ENCODE measurements at places on chromosomes 12 and 14.

DNA sequence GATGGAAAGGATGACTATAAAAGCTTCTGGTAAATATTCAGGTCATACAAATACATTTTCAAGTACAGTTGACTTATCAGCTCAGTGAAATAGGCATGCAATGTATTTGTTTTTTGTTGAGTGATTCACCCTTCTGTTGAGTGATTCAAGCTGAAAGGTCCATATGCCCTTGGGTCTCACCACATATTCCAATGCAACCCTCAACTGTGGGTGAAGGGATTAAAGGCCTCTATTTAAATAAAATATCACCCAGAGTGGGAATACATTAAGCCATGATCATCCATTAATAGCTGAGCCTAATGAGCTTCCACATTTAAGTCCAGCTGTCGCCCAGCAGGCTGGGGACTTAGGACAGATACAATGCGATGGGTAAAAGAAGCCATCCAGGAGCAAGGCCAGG is 120.2 kb downstream of the CRACR2A start:
- no peak for DNase-seq

DNA sequence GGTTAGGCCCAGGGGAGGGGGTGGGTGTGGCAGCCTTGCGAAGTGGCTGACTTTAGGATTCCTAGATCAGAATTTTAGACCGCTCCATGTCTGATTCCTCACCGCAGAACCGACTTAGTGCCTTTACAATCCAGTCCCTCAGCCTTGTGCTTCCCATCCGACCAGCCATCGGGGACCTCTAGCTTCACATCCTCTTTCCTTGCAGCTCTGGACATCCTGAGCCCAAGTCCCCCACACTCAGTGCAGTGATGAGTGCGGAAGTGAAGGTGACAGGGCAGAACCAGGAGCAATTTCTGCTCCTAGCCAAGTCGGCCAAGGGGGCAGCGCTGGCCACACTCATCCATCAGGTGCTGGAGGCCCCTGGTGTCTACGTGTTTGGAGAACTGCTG is 557 bp downstream of the COPS7A start:
- DNase-seq = no peak

GRCh38 chr12:132069336-132069985 is 74.7 kb downstream of the DDX51 start:
- DNase-seq = no peak

GRCh38 chr12:45256721-45257120 is 40.8 kb downstream of the ANO6 start:
- no peak for DNase-seq

GRCh38 chr12:78143717-78144116 is 313.0 kb downstream of the NAV3 start:
- no peak for DNase-seq

- DNase-seq = no peak
Observed at GRCh38 chr12:87758271-87758670, 270.9 kb downstream of the C12orf50 start.

- no peak for DNase-seq
Observed at GRCh38 chr12:26268841-26269561, 73.6 kb downstream of the SSPN start.

- DNase-seq = peak; percentile 17
Observed at GRCh38 chr12:109304485-109304884, 4.6 kb downstream of the FOXN4 start.

GRCh38 chr12:109828754-109829511 is 4.3 kb downstream of the TRPV4 start:
- no peak for DNase-seq

DNA sequence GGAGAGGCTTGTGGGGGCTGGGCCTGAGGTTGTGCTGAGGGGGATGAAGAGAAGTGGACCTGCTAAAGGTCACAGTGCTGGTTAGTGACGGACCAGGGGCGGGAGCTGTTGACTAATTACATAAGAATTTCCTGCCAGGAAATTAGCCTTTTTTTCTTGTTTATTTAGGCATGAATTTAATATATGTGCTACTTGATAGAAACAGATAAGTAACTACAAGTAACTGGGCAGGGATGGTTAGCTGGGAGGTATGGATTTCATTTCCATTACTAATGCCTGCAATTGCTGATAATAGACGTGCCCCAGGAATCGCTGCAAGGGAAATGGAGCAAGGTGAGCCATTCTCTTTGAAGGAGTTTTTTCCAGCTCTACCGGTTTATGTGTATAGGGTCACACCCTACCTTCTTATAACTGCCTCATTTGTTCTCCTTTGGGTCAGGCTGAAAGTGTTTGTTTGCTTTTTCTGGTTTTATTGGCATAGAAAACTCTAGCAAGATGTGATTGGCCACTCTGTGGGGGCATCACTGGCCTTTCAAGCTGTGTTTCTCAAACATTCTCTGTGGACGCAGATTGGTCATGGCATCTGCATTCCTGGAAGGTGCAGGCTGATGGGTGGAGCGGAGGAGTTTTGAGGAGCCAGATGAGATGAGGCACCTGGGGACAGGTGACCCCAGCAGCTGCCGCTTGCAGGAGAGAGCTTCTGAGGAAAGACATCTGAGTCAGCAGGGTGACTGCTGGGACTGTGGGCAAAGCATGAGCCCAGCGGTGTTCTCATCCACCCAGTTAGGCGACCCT is 19.0 kb upstream of the GPRC5A start:
- no peak for DNase-seq

DNA sequence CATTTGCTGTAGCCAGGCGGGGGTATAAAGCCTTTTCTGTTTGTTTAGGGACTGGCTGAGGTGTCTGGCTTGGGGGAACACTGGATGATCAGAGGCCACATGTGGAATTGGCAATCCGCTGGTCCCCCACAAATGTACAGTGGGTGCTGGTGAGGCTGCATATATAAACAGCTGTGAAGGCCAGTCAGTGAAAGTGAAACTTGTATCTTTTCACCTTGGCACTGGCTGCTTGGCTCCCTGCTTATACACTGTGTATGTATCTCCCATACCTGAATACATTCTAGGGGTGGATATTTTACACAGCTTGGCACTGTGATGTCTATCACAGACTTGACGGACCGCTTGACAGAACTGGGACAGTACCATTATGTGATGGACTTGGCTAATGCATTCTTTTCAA is 246.8 kb upstream of the AVPR1A start:
- DNase-seq = no peak

GRCh38 chr12:2641207-2641606 is 153.6 kb upstream of the FKBP4 start:
- DNase-seq = peak; percentile 76

DNA sequence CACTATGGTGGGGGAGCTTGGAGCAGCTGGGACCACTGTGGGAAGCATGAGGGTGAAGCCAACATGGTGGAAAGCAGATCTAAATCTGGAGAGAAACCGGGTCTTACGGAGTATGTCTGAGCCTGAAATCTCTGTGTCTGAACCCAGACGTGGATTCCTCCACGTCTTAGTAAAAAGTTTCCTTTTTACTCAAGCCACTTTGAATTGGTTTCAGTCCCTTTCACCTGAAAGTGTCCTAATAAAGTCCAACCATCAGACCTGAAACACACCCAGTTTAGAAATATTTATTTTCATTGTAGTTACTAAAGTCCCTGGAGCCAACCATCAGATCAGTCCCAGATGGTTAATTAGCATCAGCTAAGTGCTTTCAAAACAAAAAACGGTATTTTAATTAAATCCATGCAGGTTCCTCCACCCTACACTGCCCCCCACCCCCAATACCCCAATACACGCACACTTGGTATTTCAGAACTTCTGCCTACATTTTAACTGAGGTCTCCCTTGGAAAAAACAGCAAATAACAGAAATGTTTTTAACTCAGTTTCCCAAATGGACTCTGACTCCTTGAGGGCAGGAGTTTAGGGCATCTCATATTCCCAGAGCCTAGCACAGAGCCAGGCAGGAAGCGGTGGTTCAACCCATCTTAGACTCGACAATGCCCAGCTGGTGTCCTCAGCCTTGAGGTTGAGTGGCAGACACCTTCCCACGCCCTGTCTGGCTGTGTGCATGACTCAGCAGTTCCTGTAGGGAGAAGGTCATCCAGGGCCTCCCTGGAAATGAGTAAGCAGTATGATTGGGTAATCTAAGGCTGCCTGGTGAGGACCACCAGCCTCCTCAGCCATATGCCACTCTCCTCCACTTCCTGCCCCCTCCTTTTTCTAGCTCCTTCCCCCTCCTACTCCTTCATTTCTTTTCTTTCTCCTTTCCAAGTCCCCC is 175.8 kb downstream of the TTC8 start:
- peak; percentile 74 for DNase-seq

GRCh38 chr12:109893261-109893995 is 6.6 kb upstream of the TCHP start:
- no peak for DNase-seq

All from aorta (tissue), 5 donors.